ENCODE measurements at places on chromosomes 11 and 22.

- DNase-seq, result no peak
Measured at GRCh38 chr11:132452616-132453015, 1079.7 kb downstream of the OPCML start.

DNA sequence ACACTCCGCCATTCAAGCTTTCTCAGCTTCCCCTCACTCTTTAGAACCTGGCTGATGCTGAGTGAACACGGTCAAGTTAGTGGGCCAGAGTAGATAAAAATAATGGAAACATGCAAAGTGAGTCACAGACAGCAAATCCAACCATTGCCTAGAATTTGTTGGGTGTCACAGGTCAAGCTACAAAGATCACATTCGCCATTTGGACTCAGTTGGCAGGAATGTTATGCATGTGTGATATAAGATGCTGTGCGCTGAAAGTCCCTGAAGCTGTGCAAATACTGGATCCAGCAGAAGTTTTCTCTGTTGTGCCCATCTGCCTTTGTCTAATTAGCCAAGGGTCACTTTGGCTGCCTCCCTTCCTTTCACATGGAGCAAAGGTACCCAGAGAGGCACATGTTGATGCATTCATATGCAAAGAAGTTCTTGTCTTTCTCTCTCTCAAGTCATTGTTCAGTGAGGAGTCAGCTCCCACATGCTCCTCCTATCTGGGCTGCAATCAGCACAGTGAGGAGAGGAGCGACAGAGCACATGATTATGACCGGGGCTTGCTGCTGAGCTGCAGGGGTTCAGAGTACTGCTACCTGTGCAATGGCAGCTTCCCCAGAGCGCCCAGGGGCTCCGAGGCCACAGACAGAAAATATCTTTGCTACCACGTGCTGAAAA lies 39.7 kb downstream of the FLI1 start:
- no peak for DNase-seq

- no peak for DNase-seq
Measured at GRCh38 chr11:103295704-103296103, 186.5 kb downstream of the DYNC2H1 start.

- DNase-seq, result no peak
Measured at GRCh38 chr11:39341461-39341860, 2118.0 kb downstream of the LRRC4C start.

- no peak for DNase-seq
Measured at GRCh38 chr11:76218449-76219178, 12.3 kb upstream of the WNT11 start.

GRCh38 chr11:33463059-33463458 lies 205.9 kb downstream of the HIPK3 start:
- DNase-seq, result no peak

DNA sequence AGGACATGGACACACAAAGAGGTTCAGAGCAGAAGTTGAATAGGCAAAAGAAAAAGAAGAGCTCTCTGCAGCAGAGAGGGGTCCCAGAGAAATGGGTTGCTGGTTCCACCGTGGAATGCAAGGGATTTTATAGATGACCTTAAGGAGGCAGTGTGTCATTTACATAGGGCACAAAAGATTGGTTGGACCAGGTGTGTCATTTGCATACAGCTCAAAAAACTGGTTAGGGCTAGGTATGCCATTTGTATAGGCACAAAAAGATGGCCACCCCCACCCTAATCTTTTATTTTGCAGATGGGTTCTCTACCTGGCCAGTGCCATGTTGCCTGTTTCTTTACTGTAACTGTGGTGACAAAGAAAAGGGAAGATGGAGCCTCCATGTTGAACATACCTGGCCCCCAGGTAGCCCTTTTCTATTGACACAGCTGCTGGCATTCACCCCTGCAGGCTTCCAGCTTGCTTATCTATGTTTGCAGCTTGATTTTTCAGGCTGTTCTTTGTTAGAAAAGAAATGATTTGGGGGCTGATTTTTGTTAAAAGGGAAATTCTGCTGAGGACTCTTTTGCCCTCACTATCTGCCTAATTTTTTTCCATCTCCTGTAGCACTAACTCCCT lies 3.1 kb upstream of the CAVIN3 start:
- DNase-seq, result no peak

- no peak for DNase-seq
Measured at GRCh38 chr11:2488004-2488403, 43.2 kb downstream of the KCNQ1 start.

DNA sequence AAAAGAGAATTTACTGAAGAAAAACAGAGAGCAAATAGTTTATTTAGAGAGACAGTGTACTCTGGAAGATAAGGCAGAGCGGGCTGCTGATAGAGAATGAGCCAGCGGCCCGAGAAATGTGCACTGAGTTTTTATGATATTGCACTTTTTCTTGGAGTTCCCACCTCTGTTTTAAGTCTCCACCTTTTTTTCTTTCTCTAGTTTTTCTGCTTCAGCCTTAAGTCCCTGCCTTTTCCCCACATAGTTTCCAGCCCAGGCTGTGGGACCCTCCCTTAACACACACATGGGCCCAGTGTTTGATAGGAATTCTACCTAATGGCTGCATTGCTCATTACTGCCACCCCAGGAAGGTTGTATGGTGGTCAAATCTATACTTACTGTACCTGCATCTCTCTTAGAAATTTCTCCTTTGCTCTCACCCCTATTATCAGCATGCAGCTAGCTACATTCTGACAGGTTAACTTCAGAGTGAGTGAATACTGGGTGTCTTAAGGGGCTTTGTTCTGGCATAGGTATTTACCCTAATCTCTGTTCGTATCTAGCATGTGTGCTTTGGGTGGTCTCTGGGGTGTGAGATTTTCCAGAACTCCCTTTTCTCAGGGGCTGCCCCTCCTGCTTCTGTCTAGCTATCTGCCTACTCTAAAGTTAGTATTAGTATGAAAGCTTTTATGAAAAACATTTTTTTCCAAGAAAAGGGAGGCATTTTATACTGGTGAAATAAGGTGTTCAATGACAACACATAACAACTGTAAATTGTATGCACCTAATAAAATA lies 127.3 kb upstream of the TOP3B start:
- DNase-seq, result no peak

DNA sequence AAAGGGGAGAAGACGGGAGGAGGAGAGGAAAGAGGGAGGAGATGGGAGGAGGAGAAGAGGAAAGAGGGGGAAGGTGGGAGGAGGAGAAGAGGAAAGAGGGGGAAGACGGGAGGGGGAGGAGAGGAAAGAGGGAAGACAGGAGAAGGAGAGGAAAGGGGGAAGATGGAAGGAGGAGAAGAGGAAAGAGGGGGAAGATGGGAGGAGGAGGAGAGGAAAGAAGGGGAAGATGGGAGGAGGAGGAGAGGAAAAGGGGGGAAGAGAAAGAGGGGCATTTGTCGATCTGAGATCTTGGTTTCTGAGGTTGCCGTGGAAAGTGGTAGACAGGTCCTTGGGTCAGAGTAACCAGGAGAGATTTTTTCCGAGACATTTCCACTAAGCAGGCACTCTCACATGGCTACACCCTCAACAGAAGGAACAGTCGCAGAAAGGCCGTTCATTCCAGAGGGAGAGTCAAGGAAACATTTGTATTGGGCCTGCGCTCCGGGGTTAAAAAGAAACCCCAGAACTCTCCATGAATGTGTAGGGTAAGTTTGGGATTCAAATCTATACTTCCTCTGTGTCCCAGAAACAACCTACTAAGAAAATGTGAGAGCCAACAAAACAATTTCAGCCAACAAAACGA lies 39.8 kb upstream of the CARS1 start:
- no peak for DNase-seq
